ENCODE measurements at places on chromosomes 11 and 22.

- no peak for DNase-seq
These were observed 3.9 kb upstream of the TRIM34 start for GRCh38 chr11:5620651-5621521.

GRCh38 chr22:22127100-22127499 is 117.5 kb upstream of the VPREB1 start:
- no peak for DNase-seq

GRCh38 chr11:911890-912219 is 1.2 kb upstream of the CHID1 start:
- DNase-seq, result no peak

- no peak for DNase-seq
These were observed 29.9 kb downstream of the SFI1 start for GRCh38 chr22:31526270-31526669.

DNA sequence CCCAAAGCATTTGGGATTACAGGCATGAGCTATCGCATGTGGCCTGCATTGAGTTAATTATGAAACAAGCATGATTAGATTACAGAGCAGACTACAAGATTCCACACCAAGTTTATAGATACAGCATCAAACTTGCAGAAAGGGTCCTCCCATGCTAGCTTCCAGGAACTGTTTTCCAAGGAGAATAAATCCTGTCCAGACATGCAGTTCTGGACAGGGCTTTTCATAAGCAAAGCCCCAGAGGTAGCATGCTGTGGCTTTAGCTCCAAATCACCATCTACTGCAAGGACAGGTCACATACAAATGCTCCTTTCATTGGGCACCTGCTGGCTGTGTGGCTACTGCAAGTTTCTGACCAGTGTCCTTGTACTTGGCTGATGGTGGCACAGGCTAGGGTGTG is 57.1 kb downstream of the HIRA start:
- no peak for DNase-seq

DNA sequence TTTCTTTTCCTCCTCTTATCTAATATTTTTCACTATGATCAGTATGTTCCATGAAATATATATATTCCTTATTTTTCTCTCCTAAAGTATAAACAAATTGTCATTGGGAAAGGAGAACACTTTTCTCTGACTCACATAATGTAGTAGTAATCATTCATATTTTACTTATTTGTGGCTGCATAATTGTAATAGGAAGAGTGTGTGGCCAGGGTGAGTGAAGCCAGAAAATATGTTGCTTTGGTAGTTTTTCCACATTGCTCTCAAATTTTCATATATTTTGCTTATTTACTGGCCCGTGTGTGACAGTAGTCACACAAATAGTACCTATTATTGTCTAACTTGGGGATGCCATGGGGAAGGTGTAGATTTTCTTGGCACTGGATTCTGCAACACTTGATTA is 172.1 kb downstream of the DYNC2H1 start:
- no peak for DNase-seq

- DNase-seq, result no peak
These were observed 8.1 kb downstream of the PC start for GRCh38 chr11:66950112-66950535.

DNA sequence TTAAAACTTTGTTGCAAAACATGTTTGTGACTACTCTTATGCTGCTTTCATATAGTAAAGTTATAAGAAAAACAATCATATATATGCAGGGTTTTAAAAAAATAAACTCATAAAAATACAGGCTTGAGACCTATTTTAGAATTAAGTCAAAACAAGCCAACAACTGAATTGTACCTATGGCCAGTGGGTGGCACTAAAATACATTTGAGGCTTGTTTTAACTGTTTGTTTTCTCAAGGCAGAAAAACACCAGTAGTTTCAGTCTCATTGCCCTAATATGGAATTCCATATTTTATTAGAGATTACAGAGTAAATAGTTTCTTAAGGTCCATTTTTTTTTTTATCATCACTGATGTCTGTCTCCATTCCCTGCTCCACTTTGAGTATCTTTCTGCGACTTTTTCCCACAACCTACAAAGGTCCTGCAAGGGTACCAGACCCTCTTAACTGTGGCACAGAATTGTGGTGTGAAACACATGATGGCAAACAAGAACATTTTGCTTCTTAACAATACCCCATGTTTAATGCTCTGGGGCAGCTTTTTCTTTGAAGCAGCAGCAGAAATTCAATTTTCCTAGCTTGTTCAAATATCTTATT is 8.5 kb upstream of the CCDC89 start:
- no peak for DNase-seq

DNA sequence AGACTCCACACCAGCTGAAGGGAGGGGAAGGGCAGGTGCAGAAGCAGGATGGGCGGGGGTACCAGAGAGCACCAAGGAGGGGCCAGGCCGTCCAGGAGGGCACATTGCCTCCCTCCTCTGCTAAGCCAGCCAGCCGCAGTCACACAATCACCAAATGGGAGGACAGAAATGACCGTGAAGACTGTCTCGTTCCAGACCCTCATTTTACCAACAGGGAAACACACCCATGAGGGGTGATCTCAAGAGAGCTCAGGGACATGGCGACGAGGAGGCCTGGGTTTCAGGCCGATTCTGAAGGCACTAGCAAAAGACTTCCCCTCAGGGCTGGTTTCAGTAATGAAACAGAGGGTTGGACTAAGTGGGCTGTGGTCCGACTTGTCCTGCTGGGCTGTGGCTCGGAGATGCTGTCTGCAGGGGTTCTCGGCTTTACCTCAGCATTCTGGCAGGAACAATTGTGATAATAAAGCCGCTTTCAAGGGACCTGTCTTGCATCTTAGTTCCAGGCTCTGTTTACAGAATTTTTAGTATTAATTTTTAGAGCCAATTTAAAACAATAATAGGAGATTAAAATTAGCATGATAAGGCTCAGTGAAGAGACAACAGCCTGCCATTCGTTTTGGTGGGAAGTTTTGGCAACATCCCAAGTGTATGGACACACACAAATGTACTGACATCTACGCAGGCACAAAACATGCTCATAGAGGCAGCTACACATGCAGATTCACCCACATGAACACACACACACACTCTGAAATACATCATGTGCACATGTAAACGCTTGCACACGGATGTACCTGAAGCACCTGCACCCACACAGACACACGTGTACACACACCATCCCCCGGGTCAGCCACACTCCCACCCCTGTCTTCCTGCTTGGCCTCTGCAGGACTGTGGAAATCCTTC is 2.0 kb upstream of the B3GAT1 start:
- no peak for DNase-seq

GRCh38 chr22:25781801-25782200 is 39.8 kb downstream of the MYO18B start:
- DNase-seq, result no peak

DNA sequence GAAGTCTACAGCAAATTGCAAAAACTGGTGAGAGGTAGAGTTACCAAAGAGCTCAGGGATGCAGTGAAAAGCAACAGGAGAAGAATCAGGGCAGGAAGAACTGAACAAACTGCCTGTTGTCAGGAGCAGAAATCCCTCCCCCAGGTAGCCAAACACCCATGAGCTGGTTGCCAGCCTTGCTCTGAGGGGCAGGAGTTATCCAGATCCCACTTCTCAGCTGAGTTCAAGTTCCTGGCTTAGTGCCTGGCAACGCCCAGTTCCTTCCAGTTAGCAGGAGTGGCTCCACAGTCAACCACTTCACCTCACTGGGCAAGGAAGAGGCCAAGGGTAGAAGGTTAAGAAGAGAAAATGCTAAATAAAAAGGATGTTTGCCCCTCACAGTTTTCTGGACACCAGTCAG is 1.9 kb upstream of the MPZL2 start:
- no peak for DNase-seq

DNA sequence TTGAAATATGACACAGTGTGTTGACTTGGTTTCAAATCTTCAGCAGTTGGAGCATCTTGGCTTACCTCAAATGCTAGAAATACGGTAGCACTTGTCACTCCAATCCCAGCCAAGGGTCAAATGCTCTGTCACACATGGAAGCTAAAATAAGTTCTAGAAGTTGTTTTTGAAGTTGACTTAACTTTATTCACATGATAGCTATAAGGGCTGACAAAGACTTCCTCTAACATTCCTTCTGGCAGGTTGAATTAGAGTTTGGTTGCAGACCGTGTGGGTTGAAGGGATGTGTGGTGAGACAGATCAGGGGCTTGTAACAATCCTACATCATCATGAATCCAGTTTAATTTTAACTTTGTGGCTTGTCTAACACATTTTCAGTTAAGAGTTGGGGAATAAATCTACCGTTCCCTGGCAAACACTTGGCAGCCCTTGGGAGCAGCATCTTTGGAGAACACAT is 4.6 kb downstream of the SLN start:
- DNase-seq, result no peak

DNA sequence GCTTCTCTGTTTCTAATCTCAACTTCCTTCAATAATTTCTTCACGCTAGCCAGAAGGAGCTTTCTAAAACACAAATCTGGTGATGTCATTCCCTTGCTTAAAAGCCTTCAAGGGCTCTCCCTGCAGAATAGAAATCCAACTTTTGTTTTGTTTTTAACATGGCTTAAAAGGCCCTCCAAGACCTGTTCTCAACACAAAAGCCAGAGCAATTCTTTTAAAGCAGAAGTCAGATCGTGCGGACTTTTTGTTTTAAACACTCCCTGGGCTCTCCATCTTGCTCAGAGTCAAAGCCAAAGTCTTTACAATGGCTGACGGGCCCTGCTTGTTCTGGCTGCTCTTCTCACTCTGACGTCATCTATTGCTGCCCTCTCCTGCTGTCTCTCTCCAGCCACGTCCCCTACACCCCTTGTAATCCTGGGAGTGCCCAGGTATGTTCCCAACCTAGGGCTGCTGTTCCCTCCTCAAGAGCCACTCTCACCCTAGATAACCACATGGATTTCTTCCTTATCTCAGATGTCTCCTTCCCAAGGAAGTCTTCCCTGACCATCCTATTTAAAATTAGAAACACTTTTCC is 22.5 kb downstream of the TECTA start:
- no peak for DNase-seq

DNA sequence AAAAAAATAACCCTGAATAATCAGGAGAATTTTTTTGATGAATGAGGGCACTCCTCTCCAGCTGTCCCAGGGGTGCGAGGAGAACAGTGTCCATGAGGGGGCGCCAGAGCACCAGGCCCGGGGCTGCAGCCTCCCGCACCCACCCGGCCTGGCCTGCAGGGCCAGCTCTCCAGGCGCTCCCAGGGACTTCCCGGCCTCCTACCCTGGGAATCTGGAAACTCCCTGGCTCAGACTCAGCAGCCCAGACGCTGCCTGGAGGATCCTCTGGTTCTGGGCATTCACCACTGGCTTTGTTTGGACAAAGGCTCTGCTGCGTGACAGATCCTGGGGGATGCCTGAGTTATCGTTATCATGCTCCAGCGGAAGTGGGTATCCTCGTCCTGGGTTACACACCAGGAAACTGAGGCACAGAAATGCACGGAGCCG is 31.0 kb downstream of the MCM5 start:
- no peak for DNase-seq

- DNase-seq, result no peak
These were observed 10.1 kb downstream of the MUC2 start for GRCh38 chr11:1084561-1085439.

GRCh38 chr22:19058713-19059451 is 63.3 kb downstream of the DGCR2 start:
- DNase-seq, result no peak

- DNase-seq, result no peak
These were observed 182.6 kb downstream of the TRPC6 start for GRCh38 chr11:101401245-101401644.

GRCh38 chr11:119999220-119999619 is 138.7 kb downstream of the TRIM29 start:
- no peak for DNase-seq

GRCh38 chr11:126317756-126318573 is 14.1 kb downstream of the DCPS start:
- DNase-seq, result no peak

GRCh38 chr11:117554601-117555333 is 227.1 kb downstream of the CEP164 start:
- DNase-seq, result no peak

DNA sequence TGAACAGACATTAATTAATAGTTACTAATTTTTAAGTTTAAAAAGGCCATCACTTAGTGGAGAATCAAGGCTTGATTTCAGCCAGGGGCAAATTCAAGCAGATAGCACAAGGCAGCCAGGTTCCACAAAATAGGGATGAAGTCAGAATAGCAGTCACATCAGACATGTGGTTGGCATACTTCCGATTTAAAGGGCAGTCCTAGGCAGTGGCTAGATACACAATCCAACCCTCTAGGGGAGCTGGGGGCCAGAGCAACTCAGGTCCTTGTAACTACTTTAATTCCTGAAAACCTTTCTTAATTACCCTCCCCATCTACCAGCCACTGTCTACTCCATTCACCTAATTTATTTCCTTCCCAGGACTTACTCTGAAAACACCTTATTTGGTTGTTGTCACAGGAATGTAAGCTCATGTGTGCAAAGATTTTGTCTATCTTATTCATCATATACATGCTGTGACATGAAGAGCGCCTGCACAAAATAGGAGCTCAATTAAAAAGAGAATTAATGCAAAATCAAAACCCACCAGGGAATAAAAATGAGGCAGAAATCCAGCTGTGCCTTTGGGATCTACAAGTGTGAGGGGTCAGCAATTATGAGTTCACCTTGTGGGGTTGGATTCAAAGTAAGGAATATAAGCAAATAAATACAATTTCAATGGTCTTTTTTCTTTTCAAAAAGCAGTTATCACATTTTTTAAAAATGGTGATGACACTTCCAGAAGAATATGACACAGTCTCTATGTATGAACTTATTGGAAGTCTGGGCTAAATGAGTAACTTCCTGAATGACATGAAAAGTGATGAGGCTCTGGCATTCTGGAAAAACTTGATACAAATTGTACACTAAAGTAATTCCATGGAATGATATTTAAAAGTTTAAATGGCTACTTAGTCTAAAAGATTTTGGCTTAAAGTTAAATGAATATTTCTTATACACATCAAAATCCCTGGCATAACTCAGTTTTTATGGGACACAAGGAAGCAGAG is 53.8 kb downstream of the COPB1 start:
- DNase-seq, result no peak

- no peak for DNase-seq
These were observed 1231.7 kb downstream of the LRRC4C start for GRCh38 chr11:40227730-40228129.

DNA sequence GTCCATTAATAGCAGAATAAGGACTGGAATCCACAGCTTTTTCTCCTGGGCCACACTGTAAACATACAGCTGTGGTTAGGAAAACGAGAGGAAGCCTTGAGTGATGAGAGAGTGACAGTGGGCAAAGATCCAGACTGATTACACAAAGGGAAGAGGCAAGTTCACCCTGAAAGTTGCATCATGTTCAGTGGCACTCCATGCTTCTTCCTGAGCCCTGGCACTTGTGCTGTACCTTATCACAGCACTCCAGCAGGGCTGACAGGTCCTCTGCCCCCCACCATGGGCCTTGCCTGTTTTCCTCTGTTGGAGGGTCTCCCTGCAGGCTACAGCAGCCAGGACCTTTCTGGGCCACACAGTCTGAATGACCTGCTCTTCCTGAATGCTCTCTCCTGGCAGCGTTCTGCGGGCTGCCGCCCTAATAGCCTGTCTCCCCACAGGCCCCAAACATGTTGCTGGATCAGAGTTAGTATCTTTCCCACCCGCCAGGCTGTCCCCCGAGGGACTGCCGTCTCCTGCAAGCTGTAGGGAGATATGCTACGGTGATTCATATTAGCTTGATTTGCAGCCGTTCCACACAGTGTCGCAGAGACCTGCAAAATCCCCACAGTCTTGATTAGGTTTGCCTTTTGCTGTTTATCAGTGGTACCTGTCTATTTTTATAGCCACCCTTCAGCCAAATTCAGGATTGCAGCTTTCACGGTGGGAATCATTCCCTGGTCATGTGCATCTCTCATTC is 60.2 kb downstream of the NTM start:
- DNase-seq, result no peak

- DNase-seq, result no peak
These were observed 305.4 kb downstream of the ST3GAL4 start for GRCh38 chr11:126660761-126661425.

All from iPS DF 19.7 (cell line).